Stimulated activated CD8-positive, alpha-beta memory T cell treated with anti-CD3 and anti-CD28 coated beads, Interleukin-7, amount 100 ng/mL, for 1 hour (primary cell): ENCODE measurements at places on chromosomes 3 and 15.

GRCh38 chr3:112467539-112467938 is 31.7 kb downstream of the BTLA start:
- DNase-seq: no peak

DNA sequence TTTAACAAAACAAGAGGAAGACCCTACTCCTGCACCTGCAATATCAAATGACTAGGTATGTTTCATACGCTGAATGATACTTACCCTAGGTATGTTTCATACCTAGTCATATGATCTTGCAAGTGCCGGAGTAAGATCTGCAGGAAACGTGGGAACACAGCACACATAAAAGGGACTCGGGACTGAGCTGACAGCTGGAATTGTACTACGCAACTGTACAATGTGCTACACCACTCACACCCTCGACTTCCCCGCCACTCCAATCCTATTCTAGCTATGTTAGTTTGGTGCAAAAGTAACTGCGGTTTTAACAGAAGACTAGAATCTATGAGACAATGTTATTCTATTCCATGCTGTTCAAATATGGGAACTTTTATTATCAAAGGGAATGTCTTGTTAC is 22.0 kb downstream of the CRBN start:
- no peak for DNase-seq

- DNase-seq: no peak
These were observed 476.6 kb upstream of the ROBO1 start for GRCh38 chr3:80244390-80244789.

DNA sequence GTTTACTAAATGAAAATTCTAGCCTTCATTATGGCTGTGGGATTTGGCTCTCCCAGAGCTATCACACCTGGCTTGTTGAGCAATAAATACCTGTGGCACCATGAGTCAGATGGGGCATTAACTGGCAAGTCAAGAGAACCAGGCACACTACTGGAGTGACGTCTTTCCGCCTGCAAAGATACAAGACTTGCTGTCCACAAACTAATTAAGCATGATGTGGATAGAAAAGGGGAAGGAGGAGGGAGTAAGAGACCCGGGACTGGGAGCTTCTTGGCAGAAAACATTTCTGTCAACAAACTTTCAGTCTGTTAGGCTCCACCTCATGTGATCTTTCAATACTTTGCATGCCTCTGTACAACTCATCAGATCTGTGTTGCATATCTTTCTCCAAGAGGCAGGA is 56.5 kb downstream of the CLDN1 start:
- no peak for DNase-seq

- DNase-seq: no peak
These were observed 10.8 kb downstream of the PLXND1 start for GRCh38 chr3:129595544-129596193.

GRCh38 chr3:150787741-150788370 is 24.9 kb upstream of the SIAH2 start:
- peak; percentile 50 for DNase-seq

DNA sequence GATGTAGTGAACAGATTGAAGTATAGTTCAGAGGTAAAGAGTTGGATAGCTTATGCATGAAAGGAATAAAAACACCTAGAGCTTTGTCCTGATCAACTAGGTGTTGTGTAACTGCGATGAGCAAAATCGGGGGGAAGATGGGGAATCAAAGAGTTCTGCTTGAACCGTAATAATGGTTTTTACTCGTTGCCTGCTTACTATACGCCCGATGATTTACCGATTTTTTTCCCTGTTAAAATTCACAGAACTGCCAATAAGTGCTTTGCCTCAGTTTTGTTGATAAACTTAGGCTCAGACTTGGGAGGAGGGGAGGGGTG is 783 bp upstream of the DNAJB11 start:
- no peak for DNase-seq

- DNase-seq: no peak
These were observed 123.3 kb upstream of the CHL1 start for GRCh38 chr3:73271-73670.
